ENCODE measurements at places on chromosomes 13 and 19.
A peak's percentile ranks its signal among the peaks of the same experiment; 100 is the strongest.

DNA sequence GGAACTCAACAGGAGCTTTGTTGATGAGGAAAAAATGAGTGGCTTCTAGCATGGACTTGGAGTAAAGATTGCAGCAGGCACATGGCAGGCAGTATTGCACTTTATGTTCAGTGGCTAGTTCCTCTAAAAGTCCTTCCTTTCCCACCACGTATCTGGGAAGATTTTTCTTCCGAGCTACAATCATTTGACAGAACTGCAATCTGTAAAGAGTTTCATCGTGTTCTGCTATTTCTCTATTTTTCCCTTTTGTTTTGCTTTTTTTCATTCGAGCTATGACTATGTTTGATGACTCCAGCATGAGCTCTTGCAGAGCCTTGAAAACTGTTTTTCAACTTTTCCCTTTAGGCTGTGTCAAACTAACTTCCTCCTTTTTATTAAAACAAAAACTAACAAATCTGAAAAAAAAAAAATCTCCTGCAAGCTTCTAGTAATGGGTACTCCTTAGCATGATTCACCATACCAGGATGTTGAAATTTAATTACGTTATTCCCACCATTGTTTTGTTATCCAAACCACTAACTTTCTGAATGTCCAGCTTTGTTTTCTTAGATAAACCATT lies 12.3 kb downstream of the CLDN10 start:
- DNase-seq = peak; percentile 48

DNA sequence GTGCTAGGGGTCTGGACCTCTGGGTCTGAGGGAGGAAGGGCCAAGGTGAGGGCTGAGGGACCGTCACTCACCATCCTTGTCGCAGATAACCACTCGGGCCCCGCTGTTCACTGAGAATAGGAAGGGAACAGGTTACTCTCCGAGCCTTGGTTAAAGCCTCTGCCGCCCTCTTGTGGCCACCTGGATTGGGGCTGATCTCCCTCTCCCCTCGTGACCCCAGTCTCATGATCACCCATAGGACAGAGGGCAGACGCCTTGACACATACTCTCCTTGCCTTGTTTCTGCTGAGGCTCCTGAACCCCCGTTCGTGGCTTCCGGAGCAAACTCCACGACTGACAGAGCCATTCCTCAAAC lies 580 bp downstream of the HSD17B14 start:
- peak; percentile 80 for DNase-seq

DNA sequence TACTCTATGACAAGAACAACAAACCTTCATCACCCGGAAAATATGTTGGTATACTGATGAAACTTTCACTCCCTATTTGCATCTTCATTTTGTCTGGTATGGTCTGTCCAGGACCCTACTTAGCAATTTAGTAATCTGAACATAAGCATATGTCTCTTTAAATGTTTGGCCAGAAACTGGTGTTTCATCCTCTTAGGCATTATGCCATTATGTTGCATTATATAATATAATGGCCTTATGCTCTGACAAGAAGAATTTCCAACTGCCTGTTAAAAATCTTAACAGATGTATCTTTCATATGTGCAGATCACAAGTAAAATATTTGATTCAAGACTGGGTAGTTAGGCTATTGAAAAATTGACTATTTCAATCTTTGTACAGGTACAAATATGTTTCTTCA lies 610.6 kb upstream of the PRR20A start:
- no peak for DNase-seq

GRCh38 chr19:6045108-6045507 lies 65.2 kb downstream of the RFX2 start:
- no peak for DNase-seq

DNA sequence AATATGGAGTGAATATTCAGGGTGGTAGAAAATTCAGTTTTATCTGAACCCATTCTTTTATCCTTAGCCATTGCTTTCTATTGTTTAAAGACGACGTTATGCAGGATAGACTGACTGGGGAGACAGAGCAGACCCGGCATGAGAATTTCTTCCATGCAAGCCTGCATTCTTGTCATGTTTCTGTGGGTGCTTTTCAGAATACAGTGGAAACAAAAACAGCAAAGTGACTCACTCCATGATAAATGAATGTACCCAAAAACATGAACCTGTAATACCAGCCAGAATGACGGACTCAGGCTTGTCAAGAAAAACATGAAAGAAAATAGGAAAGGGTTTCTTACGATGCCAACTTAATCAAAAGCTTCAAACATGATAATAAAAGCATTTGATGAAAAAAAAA lies 924.0 kb downstream of the EFNB2 start:
- DNase-seq = peak; percentile 69

DNA sequence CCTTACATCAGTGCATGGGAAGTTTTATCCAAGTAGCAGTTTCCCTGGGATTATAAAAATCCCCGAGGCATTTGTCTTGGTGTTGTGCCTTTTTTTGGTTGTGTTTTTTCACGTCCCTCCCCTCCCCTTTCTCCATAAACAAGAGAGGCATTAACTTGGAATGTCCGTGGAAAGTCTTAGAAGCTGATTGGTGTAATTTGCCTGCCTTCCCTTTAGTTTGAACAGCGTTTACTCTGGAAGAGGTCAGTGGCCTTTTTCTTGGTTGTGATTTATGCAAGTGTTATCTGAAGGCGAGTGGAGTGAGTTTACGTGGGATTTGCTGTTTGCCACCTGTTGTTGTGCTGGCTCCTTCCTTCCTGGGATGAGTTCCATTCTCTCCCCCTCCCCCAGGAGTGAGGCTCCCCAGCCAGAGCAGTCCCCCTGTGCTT lies 7.2 kb downstream of the ACTN4 start:
- peak; percentile 68 for DNase-seq

DNA sequence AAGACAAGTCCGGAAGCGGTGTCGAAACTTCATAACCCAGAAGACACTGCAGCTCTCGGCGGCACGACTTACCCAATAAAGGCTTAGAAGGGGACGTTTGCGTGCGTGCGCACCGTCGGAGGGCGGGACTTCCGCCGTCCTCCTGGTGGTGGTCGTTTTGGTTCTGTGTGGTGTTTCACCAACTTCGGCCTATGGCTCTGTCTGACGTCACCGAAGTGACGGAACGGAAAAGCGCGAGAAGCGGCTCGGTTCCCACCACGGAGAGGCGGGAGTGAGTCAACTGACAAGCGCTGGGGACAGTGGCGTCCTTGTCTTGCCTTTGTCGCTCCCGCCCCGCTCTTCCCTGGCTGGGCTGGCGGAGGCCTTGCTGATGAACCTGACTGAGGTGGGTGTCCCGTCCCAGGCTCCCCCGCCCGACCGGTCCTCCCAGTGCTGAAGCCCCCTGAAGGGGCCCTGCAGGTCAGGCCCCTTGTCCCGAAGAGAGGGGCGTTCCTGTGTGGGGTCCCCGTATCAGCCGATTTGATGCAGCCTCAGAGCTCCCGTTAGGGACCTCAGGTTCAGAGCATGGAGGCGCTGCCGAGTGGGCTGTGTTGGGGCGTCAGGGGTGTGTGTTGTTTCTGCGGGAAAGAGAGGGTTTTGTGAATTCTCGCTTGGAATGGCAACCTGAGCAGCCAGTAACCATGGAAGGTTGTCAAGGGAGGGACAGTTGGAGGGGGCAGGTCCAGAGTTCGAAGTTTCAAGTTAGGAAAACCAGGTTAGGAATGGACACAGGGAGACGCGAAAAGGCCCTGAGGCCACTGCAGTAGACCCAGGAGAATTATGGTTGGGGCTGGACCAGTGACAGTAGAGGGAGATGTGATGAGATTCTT lies at the start of gene ZNF548:
ZNF548 (plus strand) TSS at position 125 of the 869 bp plus-strand sequence; CDS start at position 371, 246 bp downstream.
- DNase-seq = peak; percentile 99
